ENCODE measurements at places on chromosomes 3 and 15.

DNA sequence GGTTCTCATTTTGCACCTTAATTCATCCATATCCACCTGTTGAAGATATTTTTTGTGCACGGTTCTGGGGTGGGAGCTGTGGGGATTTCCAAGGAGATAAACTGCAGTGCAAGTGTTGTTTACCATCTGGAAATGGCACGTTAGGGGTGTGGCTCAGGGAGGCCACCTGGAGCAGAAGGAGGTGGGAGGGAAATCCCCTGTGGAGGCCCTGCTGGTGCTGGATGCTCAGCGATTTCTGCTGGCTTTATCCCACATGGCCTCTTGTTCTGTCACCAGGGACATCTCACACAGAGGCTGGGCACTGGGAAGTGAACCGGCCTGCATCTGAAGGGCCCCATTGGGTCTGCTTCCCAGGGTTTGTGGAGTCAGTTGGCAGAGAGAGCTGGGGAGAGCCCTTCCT lies 24.3 kb downstream of the TRPM1 start:
- no peak for DNase-seq

DNA sequence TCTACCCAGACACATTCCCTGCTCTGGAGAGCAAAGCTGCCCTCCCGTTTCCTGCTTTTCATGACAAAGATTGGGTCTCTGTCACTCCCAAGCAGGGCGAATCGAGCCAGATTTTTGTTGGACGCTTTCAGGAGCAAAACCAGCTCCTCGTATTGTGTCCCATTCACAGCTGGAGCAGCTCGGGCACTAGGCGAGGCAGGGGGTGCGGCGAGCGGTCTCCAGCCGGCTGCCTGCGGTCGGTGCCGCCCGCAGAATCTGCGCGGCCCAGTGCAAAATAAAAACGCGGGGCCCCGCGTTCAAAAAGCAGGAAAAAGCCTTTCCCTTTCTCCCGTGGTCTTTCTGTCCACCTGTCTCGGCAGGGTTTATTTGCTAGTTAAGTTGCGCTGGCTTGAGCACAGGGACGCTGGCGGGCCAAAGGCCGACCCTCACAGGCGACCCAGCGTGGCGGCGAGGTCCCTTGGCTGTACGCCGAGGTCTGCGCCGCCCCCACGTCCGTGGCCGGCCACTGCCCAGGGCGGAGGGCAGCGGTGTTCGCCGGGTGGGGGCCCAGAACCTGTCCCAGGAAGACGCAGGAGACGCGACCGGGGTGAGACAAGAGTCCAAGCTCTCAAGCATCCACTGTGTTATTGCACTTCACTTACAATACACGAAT lies 71.2 kb downstream of the CYP19A1 start:
- no peak for DNase-seq

- no peak for DNase-seq
These were observed 96.0 kb downstream of the SPATA16 start for GRCh38 chr3:173044998-173045397.

DNA sequence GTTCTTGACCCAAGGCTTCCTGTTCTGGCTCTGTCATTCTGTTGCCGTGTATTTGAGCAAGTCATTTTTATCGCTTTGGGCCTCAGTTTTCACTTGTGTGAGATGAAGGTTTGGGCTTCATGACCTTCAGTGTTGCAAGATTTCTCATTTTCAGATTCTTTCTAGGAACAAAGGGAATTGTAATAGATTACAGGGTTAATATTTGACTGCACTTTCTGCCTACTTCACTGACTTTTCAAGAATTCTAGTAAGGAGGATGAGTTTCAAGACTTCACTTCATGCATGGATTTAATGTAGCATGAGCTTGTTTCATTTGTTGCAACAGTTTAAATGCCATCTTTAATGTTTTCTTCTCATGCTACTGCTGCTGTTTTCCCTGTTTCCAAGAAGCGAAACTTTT lies 226.5 kb downstream of the NLGN1 start:
- DNase-seq = no peak

GRCh38 chr15:95770196-95770595 lies 560.3 kb upstream of the NR2F2 start:
- no peak for DNase-seq

DNA sequence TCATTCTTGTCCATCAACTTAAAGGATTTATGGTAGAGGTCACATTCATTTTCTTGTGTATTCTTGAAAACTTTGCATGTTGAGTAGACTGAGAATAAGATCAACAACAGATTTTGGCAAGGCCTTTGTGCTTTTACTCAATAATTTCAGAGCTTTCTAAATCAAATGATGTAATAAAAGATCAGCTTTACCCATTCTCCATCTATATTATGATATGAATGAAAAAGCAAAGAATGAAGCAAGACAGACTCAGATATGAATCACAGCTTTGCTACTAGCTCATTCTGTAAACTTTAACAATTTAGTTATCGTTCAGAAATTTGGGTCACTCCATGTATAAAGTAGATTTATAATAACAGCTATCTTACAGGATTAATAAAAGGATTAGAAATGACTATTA lies 275.8 kb upstream of the ARL6 start:
- DNase-seq = no peak

DNA sequence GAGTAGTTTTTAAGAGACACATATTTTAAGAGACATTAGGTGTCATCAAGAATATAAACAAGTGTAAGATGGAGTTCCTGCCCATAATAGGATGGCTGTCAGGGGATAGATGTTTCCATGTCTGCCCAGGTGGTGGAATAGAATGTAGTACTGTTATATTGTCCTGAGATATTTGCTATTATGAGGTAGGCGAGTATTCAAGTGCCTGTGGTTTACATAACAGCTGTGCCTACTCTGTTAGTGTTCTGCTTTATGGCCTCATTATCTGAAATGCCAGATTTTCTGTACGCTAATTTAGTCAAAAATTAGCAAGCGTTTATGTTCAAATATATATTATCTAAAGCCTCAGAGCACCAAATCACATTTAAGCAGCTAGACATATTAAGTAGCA lies 360.2 kb upstream of the ROPN1 start:
- DNase-seq = no peak

GRCh38 chr3:79329154-79329553 lies 438.6 kb downstream of the ROBO1 start:
- DNase-seq = no peak

GRCh38 chr15:39172380-39173281 lies 408.2 kb upstream of the THBS1 start:
- no peak for DNase-seq

GRCh38 chr3:66597308-66597863 lies 96.6 kb upstream of the LRIG1 start:
- no peak for DNase-seq

- DNase-seq = no peak
These were observed 291.9 kb upstream of the STT3B start for GRCh38 chr3:31240874-31241273.

DNA sequence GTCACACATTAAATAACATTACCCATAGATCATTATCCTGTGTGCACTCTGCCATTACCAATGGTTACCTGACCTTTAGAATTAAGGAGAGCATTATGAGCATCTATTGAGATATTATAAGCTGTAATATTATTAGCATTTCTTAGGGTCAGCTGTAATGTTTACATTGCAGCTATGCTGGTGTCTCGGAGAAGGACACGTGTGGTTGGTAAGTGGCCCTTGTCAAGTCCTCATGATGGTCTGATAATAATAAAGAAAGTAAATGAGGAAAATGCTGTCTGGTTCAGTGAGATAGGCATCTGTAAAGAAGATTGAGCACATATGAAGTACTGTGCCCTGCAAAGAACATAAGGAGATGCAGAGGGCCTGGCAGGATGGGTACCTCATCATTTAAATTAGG lies 71.7 kb upstream of the ARL6 start:
- no peak for DNase-seq

- DNase-seq = no peak
These were observed 204.8 kb downstream of the ABHD5 start for GRCh38 chr3:43895573-43895972.

GRCh38 chr3:18349197-18349798 lies 75.8 kb downstream of the SATB1 start:
- DNase-seq = no peak

- DNase-seq = no peak
These were observed 785.4 kb upstream of the ROBO1 start for GRCh38 chr3:80553211-80553610.

DNA sequence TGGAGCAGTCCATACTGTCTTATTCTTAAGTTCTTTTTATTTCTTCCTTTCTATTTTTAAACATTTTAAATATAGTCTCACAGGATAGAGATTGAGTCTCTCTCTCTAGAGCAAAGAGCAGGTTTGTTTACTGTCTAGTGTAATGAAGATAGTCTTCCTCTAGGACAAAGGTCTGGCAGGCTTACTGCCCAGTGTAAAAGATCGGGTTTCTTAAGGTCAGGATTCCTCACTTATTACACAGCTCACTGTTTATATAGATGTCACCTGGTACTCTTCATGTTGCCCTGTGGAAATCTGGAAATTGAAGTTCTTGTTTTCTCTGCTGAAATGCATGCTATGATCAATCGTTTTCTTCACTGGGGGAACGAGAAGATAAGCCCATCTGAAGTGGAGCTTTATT lies 76.0 kb downstream of the ZBBX start:
- no peak for DNase-seq

DNA sequence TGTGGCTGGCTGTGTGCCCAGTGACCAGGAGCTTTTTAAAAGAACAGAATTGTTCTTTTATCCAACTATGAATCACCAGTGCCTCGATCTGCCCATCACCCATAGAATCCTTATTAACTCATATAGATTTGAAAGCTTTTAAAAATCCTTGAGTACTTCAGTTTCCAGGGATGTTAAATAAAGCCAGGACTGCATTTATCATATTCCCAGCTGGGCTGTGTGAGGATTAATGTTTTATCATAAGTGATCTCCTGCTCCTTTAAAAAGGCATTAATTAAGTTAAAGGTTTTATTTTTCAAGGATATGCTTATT lies 234.0 kb downstream of the MYRIP start:
- DNase-seq = no peak

GRCh38 chr15:101669744-101670143 lies 17.6 kb upstream of the TM2D3 start:
- DNase-seq = no peak

GRCh38 chr3:49098429-49098828 lies 4.6 kb upstream of the QRICH1 start:
- no peak for DNase-seq

GRCh38 chr15:29516929-29517328 lies 247.3 kb upstream of the NSMCE3 start:
- DNase-seq = no peak

- no peak for DNase-seq
These were observed 66.9 kb downstream of the CEP63 start for GRCh38 chr3:134552784-134553183.

GRCh38 chr15:51093839-51094605 lies 684 bp downstream of the TNFAIP8L3 start:
- DNase-seq = no peak

DNA sequence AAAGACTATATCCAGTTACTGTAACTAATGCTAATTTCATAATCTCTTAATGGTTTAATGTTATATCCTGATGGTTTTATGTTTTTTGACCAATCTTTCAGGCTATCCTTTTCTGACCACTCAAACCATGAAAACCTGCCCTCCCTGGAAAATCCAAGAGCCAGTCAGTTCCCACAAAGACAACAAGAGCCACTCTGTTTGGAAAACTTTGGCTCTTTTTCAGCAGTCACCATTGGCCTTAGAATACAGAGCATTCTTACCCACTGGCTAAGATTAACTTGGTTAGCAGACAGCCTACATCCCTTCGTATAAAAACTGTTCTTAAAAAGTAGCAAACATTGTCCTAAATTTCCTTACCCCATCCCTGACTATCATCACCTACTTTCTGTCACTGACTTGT lies 32.9 kb downstream of the ALCAM start:
- no peak for DNase-seq

DNA sequence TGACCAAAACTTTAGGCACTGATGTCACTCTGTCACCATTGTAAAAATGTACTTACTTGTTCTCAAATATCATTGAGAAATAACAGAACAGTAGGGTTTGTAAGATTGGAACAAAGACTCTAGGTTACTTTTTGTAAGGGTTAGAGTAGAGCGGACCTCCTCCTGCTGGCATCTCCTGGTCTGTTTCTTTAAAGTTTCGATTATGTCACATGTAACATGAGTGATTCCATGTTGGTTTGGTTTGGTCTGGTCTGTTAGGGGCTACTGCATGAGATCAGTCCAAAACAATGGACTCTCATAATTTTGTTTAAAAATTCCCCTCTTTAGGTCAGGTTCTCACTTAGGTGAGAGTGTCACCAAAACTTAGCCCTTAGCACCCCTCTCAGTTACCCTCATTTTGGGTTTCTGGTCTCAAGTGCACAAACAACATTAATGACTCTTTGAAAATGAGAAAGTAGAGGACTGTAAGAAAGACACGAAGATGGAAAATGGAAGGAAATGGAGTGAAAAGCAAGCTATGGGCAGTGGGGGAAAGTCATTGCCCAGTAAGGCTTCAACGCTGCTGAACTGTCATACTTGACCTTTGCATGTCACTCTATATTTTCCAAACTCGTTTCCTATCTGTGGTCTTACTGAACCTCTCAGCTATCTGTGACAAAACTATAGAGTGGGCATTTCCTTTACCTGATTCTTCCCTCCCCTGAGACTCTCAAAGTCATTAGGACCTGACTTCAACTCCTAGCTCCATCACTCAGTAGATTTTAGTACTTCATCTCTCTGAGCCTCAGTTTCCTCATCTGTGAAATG lies 52.7 kb downstream of the LDHAL6B start:
- DNase-seq = no peak

DNA sequence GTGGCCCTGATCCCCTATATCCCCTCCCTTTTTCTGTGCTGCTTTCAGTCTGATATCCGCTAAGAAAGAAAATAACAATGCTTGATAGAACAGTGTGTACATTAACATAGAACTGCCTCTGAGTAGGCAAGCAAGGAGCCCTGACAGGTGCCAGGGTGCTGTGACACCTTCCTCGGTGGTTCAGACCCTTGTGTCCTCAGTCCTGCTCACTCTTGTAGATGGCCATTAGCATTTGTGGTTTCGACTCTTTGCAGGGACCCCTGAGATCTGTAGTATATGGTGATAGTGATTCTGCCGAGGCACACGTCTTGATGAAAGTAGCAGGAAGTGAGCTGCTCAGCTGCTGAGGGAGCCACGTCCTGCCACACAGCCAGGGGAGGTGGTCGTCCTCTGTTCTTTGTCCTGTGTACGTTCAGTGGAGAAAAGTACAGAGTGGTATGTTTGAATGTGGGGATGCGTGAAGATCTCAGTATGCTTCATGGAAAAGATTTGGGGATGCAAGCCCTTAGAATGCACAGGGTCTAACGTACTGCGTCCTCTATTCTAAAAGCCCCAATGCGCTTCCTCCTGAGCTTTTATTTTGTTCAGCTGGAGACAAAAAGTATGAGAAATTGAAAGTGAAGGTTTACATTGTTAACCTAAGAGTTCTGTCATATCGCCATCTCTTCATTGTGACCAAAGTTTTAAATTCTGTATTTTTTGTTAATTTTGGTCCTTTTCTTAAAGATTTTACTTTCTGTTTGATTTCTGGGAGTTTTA lies 35.4 kb downstream of the PXYLP1 start:
- no peak for DNase-seq

All from stimulated activated CD4-positive, alpha-beta T cell treated with anti-CD3 and anti-CD28 coated beads, Interleukin-4, amount 100 ng/mL, for 24 hours (primary cell).